IPS DF 6.9 (cell line): ENCODE measurements at places on chromosomes 12 and 14.

GRCh38 chr14:105223770-105224544 lies 24.4 kb upstream of the BTBD6 start:
- DNase-seq: no peak

- DNase-seq: no peak
Measured at GRCh38 chr12:52542785-52543318, 10.1 kb downstream of the KRT71 start.

GRCh38 chr14:31660191-31660590 lies 99.0 kb downstream of the NUBPL start:
- DNase-seq: no peak

- DNase-seq: no peak
Measured at GRCh38 chr14:36746872-36747271, 85.2 kb downstream of the PAX9 start.

DNA sequence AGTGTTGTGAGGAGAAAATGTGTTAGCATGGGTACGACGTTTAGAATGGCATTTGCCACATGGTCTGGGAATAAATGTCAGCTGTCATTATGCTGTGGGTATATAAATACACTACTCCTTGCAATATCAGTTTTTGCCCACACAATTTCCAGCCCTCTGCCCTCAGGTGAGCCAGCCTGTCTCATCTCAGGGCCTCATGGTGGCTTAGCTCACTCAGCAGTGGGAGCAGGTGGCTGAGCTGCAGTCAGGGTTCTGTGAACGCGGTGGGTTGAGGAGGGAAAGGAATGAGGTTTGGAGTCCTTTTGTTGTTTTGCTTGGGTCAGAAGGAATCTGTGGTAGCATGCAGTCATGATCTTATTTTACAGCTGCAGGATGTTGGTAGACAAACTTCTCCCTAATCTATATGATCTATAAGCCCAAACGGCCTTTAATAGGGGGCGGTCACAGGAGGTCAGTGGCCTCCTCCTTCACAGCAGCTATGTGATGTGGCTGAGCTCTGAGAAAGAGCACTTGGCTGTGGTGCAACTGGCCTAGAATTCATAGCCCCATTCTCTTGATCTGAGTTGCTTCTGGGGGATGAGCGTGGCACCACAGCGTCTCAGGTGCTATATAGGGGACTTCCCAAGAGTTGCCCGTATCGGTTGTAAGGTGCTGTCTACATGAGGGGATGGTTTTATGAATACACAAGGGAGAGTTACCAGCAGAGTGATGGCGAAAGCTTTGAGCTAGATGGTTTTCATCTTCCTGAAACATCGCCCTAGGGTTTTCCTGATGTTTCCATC lies 27.8 kb upstream of the KCNA5 start:
- DNase-seq: no peak

DNA sequence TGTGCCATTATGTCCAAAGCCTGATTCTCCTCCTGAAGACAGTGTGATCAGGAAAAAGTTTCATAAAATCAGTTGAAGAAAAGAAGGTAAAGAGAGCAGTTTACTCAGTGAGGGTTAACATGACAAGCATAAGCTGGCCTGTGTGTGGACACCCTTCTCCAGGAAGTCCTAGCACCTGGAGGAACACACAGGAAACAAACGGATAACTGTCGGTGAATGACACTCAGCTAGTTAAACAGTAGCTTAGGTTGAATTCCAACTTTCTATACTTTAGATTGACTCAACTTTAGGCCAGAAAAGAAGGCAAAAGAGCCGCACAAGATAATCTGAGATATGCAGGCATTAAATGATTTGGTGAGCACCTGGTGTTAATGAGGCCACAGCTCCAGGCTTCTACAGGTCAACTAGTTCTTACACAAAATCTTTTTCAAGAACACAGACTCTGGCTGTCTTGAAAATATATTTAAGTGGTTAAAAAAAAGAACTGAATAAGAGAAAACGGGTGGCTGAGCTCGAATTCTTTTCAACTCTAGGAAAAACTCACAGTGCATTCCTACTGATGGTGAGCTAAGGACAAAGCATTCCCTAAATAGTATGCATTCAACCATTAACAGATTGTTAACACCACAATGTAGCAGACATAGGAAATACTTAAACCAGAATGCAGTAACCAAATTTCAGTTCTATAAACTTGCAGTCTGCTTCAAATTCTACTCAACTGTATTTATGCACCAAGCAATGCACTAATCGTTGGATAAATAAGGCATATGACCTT lies 56.9 kb upstream of the TSPAN8 start:
- peak; percentile 41 for DNase-seq

DNA sequence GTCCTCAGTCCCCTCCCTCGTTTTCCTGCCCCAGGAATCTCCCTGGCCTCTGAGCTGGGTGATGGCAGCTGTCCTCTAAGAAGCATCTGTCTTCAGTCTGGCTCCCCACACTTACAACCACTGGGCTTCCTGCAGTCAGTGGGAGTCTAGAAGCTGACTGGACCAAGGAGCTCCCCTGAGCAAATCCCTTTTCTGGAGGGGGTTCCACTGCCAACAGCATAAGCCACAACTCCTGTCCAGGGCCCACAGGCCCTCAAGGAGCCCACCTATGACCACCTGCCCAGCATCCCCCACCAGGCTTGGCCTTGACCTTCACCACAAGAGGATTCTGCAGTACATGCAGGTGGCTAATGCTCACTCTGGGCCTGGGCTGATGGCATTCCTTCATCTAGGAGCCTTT lies 4.1 kb downstream of the RDH16 start:
- DNase-seq: no peak

- DNase-seq: no peak
Measured at GRCh38 chr14:101595349-101595748, 34.1 kb downstream of the DIO3 start.

DNA sequence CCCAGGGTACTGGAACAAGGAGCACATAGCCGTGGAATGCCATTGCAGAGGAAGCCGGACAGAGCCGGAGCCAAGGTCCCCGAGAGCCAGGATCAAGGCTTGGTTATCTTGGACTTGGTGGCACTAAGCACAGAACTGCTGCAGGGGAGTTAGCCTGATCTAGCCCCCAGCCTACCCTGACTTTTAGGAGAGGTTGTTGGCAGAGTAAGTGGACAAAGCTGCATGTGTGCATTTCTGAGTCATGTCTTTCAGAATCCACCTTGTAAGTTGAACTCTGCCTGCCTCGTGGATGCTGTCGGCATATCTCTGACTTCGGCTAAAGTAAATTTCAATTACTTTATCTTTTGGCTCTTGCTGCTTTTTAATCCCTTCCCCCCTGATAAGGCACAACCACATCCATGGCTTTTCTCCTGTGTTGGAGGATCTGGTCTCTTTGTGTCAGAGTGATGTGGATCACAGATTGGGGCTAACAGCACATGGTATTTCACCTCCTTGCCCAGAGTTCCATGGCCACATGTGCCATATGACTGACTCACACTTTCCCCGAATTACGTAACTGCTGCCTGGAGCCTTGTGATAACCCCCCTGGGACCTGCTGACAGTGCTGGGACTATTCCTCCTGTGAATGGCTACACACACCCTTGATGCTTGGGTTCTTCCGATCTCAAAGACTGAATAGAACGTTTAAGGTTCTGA lies 240.3 kb downstream of the EMP1 start:
- DNase-seq: no peak

- DNase-seq: no peak
Measured at GRCh38 chr12:75784591-75784990, 247.0 kb downstream of the PHLDA1 start.

- DNase-seq: no peak
Measured at GRCh38 chr12:62654326-62655241, 188.0 kb downstream of the MON2 start.

GRCh38 chr12:17062267-17063036 lies 456.5 kb upstream of the LMO3 start:
- no peak for DNase-seq

DNA sequence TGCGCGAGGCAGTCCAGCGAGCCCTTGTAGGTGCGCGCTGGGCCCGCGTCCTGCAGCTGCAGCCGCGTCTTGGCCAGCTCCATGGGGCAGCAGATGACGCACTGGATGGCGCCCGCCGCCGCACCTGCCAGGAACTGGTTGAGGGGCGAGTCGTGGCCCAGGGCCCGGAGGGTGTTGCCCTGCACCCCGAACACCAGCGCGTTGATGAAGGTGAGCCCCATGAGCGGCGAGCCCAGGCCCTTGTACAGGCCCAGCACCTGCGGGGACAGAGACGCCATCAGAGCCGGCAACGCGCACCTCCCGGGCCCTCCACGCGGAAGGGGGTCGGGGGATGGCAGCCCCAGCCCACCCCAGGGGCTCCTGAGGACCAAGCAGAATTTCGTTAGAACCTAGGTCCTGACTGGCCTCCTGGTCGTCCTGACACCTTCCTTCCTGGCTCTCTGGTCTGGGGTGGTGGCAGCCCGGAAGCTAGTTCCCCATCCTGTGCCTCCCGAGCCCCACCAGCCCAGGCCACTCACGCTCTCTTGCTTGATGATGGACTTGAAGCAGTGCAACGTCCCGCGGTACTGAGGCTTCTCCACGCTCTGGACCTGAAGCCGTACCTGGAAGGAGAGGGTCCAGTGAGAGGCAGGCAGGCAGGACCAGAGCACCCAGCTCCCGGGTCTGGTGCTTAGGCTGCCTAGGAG lies 13.3 kb downstream of the SLC25A29 start:
- DNase-seq: no peak

- no peak for DNase-seq
Measured at GRCh38 chr12:43029971-43030370, 440.4 kb upstream of the PRICKLE1 start.

DNA sequence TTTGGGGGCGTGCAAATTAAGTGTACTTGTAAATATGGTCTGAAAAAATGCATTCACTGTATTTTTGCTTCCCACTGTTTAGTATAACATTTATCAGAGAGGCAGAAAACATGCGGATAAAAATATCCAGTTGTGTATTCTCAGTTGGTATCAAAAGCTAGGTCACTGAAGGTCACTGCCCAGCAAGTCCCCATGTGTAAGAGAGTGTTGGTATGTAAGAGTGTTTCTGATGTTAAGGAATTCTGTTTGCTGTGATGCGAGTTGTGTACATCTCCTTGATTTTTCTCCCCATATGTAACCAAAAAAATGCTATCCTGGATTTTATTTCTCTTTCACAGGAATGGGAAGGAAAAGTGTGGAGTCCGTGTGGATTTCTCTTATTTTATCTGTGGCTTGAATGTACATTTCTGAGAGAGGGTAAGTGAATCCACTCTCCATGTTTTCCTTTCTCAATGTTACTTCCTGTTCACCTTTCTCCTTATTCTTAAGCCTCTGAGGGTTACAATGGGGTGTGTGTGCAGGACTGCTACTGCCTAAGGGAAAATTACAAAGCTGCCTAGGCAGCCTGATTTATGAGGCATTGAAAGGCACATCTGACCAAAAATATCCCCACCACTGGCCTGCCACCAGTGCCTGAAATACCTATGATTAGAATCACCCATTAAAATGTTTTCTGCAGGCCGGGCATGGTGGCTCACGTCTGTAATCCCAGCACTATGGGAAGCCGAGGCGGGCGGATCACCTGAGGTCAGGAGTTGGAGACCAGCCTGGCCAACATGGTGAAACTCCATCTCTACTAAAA lies 97.9 kb upstream of the USP44 start:
- DNase-seq: no peak

DNA sequence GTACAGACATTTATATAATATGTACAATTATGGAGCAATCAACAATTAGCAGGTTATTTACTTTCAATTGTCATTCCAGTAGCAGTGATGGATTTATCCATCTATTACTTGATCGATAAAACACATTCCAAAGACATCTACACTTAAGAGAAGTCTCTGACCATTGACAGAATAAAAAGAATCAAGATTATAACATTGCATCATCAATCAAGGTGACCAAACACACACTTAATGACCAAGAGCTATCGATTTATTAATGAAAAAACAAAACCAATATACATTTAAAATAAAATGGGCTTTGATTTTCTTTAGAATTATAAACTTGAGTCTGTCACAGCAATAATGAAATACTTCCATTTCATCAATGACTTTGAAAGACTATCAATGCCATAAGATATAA lies 170.2 kb upstream of the CDKN3 start:
- DNase-seq: no peak
